ENCODE measurements at places on chromosomes 11 and 22. TPM values are rescaled to one million over a fixed set of nuclear protein-coding genes. Genes with fewer than 3 reads are reported as not detected.

DNA sequence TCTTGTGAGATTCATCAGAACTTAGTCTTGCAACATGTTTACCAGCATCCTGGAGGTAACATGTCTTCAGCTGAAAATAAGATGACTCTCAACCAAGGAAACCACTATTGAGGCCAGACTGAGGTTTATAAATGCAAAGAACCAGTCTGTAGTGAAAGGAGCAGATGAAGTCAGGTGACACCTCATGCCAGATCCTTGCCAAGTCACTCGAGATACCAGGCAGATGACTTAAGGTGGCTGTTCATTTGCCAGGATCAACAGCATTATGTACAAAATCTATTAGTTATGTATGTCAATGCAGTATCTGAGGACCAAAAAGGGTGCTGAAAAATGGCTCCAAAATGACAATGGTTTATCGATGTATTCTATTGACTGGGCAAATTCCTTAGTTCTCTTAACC is 100.0 kb upstream of the SOX6 start:
- DNase-seq, result no peak
- H3K36me3 ChIP-seq, result no peaks in the 10 kb centered on the region
- H3K27ac ChIP-seq, result no peak overlapping the region
- no peaks in the 10 kb centered on the region for H3K27me3 ChIP-seq

DNA sequence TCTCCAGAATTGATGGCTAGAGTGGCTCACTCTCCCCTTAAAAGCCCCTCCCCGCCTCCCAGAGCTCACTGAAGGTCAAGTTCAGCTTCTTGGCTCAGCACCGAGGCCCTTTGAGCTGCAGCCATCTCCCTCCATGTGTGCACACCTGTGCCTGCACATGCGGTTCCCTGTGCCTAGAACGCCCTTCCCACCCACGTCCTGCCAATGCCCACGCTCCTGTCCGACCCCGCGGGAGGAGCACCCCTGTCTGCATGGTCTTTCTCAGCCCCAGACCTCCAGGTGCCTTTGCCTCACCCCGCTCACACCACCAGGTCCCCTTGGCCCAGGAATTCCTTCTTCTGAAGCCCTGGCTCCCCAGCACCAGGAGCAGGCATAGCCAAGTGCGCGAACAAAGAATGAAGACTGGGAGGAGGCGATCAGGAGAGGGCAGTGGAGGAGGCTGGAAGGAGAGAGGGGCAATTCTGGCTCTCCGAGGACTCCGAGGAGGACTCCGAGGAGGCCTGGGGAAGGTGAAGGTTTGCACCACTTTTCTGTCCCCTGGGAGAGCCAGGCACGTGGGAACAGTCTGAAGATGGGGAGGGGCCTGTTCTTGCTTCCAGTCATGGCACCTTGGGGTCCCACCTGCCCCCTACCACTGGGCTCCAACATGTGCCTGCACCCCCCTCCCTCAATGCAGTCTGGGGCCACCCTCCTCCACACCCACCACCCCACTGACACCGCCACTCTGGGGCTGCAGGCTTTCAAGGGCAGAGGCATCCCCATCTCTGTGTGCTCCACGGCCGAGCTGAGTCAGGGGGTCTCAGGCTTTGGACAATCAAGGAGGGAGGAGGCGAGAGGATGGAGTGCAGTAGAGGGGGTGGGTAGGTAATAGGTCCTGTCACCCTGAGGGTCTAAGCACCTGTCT is 17.7 kb downstream of the IGF2 start:
- H3K27me3 ChIP-seq, result peaks cover 46% of the 10 kb centered on the region
- H3K4me3 ChIP-seq, result no peak overlapping the region
- no peak overlapping the region for H3K27ac ChIP-seq

DNA sequence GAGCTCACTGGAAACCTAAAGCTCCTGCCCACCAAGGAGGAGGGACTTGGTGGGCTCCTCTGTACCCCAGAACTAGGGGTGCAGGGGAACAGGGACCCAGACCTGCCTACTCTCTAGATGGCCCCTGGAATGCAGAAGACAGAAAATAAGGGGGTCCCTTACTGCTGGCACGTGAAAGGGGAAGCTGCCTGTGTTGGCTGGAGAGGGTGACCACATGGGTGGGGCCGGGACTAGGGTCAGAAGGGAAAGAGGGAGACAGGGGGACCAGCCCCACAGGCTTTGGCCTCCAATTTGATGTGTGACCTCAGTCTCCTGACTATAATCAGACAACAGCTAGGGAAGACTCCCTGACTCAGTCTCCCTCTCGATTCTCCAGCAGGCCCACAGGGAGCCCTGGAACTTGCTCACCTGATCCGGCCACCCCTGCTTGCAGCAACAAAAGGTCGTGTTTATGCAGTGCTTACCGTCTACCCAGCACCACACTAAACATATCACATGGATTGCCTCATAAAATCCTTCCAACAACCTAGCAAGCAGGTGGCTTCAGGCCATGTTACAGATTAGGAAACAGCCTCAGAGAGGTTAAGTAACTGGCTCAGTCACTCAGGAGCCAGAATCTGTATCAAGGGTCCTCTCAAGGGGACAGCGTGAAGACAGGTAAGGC is 10.2 kb downstream of the ARAP1 start:
- H3K4me1 ChIP-seq, result peaks cover 67% of the 10 kb centered on the region
- peak overlapping the region; percentile 4 for H3K27ac ChIP-seq
- no peaks in the 10 kb centered on the region for H3K36me3 ChIP-seq

- peaks cover 6% of the 10 kb centered on the region for H3K27me3 ChIP-seq
- H3K36me3 ChIP-seq, result no peaks in the 10 kb centered on the region
- H3K27ac ChIP-seq, result no peak overlapping the region
- H3K4me3 ChIP-seq, result no peak overlapping the region
Measured at GRCh38 chr22:33275073-33275443, 216.9 kb upstream of the SYN3 start.

SLC6A5 gene
- total RNA-seq, result not detected

Data from activated T-cell treated with anti-CD3 and anti-CD28 coated beads, Interleukin-2, amount 50 U/mL, for 72 hours (primary cell).